ENCODE measurements at places on chromosomes 5 and 9.

DNA sequence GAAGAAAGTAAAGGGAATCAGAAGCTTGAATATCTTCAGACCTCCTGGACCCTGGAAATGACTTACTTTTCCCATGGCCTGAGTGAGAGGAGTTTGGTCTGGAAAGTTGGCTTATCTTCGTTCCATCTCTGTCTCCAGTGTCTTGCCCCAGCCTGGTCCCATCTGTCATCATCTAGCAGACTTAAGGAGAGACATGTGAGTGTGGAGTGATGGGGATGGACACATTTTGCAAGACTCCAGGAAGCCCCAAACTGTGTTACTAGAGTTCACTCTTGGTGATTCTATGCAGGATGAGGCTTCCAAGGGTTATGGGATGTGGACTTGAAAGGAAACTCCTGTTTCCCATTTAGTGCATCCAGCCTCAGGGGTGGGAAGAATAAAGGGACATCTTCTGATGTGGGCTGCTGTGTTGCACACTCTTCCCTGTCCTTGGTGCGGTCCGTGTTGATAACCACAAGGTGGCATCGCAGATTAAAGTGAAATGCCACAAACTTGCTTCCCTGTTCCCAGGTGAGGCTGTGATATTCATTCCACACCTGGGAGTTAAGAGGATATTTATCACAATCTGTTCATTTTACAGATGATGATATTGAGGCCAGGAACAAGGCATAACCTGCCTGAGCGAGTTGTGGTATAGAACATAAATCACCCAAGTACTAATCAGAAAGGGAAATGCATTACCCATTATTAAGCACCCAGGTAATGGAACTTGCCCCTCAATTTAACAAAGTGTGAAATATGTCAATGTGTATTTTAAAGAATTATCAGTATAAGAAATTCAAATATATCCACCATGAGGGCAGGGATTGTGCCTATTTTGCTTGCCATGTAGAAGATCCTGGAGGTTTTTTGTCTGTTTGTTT lies 269.9 kb upstream of the PAPPA start:
- peak; percentile 37 for DNase-seq

- peak; percentile 1 for DNase-seq
Observed at GRCh38 chr5:82218374-82219156, 59.6 kb downstream of the RPS23 start.

DNA sequence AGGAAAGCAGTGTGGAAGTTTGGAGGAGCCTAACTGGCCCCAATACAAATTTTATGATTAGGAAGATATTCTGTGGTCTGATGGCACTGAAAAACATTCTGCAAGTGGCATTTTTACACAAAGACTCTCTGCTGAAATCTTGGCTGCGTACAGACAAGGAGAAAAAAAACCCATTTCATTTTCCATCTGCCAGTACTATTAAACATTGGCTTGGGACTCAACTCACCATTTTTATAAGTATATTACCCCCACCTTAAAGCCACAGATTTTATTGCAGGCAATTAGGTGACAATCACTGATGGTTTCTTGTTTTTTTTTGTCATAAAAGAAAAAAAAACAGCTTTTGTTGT lies 206.9 kb downstream of the PTTG1 start:
- DNase-seq = no peak

DNA sequence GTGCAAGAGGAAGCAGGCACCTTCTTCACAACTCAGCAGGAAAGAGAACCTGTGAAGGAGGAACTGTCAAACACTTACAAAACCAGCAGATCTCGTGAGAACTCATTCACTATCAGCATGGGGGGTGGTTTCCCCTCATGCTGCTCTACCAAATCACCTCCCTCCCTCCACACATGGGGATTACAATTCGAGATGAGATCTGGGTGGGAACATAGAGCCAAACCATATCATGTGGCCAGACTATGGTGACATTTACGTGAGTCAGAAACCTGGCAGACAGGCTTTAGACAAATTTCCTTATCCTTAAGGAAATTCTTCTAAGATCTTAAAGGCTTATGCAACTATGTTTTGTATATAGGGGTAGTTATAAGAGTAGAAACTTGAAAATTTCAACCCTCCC lies 8.7 kb upstream of the AOPEP start:
- peak; percentile 31 for DNase-seq

DNA sequence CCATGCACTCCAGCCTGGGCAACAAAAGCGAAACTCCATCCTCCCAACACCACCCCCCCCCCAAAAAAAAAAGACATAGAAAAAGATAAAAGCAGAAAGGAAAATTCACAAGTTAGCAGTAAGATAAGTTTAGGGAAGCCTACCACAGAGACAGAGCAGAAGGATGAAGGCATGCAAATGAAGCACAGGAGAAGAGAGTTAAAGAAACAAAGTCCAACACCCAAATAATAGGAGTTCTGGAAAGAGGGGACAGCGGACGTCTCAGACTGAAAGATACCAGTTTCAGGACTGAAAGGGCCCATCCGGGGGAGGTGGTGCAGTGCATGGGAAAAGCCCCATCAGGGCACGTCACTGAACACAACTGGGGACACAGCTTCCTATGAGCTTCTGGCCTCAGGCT lies 54.3 kb downstream of the OTULIN start:
- no peak for DNase-seq

DNA sequence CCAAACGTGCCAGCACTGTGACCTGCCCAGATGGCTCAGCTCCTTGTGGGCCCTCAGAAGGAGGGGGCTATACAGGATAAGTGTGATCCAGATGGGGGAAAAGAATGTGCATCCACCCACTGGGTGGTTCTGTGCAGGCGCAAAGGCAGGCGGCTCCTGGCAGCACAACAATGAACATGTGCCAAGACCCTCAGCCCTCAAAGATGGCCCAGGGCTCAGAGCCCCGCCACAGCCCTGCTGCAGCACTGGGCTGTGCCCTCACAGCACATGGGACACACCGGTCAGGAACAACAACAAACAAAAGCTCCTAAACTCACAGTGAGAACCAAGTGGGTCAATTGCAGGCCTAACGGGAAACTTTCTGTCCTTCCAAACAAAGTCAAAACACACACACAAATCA lies 4.7 kb downstream of the SEMA4D start:
- DNase-seq = no peak

DNA sequence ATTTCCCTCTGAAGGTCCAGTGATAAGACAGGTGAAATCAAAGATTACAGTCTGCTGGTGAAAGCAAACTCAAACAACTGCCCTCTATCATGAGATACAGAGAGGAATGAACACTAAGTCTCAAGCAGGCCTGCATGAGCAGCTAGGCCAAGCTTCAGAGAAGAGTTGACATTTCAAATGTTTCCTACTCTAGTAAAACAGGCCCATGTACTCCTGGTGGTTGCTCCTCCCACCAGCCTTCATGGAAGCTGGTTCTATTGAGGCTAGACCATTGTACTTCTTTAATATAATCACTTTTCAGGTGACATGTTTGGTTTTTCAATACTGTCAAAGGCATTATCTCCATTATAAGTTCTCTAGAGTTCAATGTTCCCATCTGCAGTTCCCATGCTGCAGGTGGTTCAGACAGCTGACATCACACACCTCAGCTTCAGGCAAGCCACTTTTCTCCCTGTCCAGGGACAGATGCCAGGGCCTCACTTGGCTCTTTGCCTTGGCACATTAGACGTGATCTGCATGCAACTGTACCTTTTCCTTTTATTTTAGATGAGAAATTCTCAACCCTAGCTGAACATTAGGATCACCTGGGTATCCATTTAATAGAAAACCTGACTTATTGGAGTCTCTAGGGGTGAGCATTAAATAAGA lies 89.8 kb downstream of the PIK3R1 start:
- no peak for DNase-seq

- DNase-seq = peak; percentile 59
Observed at GRCh38 chr5:66757219-66757833, 161.1 kb downstream of the MAST4 start.

DNA sequence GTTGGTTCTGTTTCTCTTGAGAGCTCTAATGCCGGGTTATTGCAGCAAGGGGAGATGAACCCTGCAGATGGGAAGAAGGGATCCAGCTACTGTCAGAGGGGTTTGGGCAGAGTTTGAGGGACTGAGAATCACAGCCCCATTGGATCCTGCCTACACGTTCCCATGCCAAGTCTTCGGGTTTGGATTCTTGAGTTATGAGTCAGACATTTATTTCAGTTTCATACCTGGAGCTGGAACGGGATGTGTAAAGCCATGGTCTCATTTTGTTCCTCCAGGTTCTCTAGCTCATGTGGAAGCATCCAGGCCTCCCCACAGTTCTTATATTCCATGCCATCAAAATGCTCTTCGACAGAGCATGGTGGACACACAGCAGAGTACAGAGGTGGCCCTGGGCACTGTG lies 275.4 kb upstream of the IRX4 start:
- DNase-seq = no peak

DNA sequence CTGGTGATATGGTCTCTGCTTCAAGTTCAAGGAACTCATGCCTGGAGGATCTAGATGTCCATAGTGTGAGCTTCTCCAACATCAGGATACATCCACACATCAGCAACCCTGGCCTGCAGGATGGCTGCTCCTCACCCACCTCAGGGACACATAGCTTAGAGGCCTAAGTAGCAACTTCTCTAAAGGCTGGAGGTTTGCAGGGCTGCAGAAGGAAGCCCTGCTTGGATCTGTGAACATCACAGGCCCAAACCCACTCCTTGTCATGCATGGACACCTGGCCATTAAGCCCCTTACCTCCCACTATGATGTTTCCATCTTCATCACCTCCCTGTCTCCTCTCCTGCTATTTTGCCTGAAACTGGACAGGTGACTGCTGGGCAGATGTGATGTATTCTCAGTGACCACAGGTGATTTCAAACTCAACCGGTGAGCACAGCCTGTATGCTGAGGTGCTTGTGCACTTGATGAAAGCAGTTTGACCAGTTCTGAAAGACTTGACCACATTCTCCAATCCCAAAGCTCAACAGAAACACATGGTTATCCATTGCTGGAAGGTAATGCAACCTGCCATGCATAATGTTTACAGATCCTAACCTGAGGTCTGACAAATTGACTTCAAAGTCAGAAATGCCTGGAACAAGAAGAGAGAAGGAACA lies 205.2 kb downstream of the FSTL4 start:
- no peak for DNase-seq

GRCh38 chr9:17625644-17626388 lies 47.0 kb downstream of the SH3GL2 start:
- no peak for DNase-seq
